LoVo (cell line): ENCODE measurements at places on chromosomes 4 and X.

- no peak for DNase-seq
These were observed 6.6 kb downstream of the PPM1K start for GRCh38 chr4:88277711-88278225.

- DNase-seq: peak; percentile 71
These were observed 232.5 kb downstream of the PCDH7 start for GRCh38 chr4:30952526-30953219.

DNA sequence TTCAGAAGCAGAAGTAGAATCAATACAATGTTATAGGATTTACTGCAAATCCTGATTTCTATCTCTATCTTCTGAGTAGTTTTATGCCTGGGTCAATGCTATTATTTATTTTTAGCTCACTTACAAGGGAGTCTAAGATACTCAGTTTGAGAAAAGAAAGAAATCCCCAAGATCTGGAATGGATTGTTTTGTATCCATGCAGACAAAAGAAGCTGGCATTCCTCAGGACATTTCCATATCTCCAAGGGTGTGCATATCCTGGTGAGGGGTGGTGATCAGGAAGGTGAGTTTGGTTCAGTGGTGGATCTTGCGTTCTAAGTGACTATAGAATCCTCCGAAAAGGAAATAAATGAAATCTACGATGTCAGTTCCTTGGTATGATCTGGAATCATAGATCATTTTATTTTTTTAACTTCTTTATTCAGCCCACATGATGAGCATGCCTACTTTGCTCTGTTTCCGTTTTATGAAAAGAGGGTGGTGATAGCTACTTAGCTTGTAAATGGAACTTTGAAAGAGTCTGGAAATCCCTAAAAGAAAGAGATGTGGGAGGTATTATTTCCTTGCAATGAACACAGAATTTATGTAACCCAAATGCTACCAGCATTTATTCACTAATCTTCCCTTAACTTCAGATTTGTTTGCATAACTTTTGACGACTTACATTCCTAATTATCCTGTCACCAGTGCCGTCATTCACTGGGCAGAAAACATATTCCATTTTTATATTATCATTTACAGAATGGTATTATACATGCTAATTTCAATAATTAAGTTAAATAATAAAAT, 81.1 kb upstream of the RAPGEF2 start:
- DNase-seq: no peak

DNA sequence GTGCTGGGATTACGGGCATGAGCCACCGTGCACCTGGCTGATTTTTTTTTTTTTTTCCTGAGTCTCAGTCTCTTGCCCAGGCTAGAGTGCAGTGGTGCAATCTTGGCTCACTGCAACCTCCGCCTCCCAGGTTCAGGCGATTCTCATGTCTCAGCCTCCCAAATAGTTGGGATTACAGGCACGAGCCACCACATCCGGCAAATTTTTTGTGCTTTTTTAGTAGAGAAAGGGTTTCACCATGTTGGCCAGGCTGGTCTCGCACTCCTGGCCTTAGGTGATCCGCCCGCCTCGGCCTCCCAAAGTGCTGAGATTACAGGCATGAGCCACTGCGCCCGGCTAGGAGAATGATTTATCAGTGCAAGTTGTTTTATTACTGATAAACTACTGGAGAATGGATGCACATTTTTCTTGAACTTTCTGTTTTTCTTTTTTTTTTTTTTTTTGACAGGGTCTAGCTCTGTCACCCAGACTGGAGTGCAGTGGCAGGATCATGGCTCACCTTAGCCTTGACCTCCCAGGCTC, 39.7 kb upstream of the DHRSX start:
- no peak for DNase-seq

GRCh38 chr4:102047616-102048015, 257.1 kb downstream of the BANK1 start:
- no peak for DNase-seq

GRCh38 chr4:112604589-112604988, 32.1 kb downstream of the ZGRF1 start:
- DNase-seq: peak; percentile 48

DNA sequence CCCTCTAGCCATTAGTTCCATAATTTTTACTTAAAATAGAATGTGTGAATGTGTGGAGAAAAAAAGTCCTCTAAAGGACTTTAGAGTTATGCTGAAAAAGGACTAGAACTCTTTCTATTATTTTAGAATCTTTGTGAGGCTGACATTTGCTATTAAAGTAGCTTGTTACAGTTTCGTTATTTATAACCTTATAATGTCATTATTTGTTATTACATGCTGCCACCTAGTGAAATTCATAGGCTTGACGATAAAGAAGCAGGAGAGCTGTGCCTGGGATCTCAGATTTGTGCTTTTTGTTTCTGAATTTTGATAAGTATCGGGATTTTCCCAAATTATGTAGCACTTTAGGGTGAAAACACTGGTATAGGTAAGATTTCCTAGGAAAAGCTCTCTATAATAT, 38.5 kb upstream of the TAPT1 start:
- peak; percentile 51 for DNase-seq

DNA sequence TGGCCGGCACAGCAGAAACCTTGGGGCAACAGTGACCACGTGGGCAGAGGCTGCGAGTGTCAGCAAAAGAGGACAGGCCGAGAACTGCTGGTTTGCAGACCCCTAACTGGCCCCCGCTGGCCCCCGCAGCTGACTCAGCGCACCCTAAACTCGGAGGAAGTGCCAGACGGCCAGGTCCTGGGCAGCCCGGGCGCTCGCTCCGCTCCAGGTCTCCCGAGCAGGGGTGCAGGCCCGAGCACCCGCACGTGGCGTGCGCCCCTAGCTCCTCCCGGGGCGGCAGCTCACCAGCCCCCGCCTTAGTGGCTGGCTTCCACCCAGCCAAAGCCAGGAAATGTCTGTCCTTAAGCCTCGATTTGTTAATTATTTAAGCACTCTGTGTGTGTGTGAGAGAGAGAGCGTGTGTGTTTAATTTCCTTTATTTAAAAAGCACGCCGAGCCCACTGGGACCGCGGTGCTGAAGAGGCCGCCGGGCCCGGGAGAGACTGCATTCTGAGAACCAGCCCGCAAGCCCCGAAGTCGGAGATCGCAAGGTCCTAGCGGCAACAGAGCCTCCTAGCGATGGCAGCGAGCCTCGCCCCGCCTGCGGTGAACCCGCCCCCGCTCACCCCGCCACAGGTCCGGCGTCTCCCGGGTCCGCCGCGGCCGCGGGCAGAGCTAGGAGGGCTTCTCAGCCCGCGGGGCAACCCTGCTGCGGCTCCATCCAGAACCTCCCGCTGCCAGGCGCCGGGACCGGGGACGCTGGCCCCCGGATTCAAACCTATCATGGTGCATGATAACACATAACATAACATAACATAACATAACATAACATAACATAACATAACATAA, 45.9 kb upstream of the CDKN2AIP start:
- peak; percentile 73 for DNase-seq

DNA sequence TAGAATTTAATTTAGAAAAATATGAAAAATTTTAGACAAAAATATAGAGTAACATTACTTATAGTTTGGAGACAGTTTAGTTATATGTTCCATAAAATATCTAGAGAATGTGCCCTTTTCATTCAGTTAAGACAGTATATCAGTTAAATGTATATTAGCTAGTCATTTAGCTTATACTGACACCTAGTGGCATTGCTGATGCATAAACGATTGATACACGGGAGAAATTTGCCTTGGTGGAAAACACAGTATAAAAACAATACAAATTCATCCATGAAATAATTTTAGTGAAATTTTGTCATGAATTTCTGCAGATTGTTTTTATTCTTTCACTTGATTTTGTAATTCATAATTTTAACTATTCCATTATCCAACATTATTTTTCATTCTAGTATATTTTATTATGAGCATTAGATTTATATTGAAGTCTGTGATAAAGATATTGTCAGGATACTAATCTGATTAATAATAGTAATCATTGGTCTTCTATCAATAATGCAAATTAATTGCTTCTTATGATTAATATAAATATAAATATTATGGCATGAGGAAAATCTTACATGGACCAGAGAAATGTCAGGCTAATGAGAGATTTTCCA, 219.0 kb downstream of the TLL1 start:
- DNase-seq: peak; percentile 71

GRCh38 chrX:134388161-134389109, 71.5 kb upstream of the HPRT1 start:
- DNase-seq: no peak

DNA sequence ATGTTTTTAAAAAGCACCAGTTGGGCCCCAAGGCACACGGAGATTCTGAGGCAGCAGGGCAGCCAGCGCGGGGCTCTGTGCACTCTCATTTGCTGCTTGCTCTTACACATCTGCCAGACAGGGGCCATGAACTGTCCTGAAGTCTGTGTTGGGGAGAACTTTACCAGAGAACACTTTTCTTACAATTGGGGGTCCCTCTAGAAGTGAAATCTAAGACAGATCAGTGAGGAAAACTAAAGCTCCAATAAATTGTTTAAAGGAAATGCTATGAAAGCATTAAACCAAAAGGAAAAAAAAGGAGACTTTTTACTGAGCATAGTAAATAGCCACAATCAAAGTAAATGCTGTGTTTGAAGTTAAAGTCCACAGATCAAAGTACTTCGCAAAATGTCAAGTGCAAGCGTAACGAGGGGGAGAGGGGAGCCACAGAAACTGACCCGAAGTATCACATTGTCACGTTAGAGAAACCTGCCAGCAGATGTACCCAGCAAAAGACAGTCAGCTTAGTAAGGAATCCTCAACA, 37.8 kb downstream of the SORBS2 start:
- no peak for DNase-seq

DNA sequence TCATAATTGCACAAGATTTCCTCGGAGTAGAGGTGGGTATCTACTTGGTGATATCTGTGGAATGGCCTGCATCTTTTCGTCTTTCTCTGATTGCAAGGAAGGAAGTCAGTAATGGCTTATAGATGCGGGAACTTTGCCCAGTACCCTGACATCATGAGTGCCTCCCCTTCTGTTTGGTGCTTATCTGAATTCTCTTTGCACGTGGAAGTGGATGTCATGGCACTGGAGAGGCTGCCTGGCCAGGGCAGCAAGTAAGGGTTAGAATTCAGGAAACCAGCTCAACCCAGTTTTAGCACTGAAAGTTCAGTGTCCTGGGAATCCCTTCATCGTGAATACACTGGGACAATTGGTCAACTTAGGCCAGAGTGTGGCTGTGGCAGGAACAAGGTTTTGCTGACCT, 83.5 kb upstream of the RAPGEF2 start:
- DNase-seq: no peak

- DNase-seq: no peak
These were observed 154.4 kb downstream of the PTTG2 start for GRCh38 chr4:38114386-38115150.

- no peak for DNase-seq
These were observed 1296.6 kb upstream of the IGFBP7 start for GRCh38 chr4:58406762-58407161.
